ENCODE measurements at places on chromosomes 6 and 20.
A peak's percentile ranks its signal among the peaks of the same experiment; 100 is the strongest.

DNA sequence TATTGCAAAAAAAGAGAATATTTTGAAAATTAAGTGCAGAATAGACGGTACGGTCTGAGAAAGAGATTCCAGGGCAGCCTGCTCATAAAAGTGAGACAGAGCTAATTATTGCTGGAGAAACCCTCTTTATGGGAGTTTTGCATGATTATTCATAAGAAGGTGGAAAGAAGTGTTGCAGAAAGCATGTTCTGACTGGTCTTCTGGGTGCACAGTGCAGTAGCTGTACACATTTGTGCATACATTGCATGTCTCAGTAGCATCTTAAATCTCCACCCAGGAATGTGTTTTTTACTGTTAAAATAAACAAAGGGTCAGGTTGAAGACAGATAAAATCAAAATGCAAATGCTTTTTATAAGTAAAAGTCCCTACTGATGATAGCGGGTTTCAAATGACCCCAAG, 1813.6 kb upstream of the DEFB115 start:
- no peak for DNase-seq

- no peak for DNase-seq
Measured at GRCh38 chr6:111564482-111564945, 41.2 kb downstream of the TRAF3IP2 start.

DNA sequence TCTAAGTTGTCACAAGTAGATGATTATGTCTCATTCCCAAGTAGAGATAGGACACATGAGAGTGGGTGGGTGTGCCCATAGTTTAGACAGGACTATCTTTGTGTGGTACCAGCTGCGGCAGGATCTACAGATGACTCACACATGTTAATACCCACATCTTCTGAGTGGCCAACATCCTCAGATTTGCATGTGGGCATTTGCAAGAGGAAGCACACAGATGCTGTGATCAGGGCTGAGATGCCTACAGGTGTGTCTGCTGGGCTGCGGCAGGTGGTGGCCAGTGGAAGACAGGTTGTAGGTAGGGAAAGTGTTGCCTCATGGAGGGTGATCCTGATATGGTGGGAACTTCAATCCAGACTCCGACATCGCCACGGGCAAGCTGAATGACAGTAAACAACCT, 50.8 kb downstream of the UTRN start:
- DNase-seq, result peak; percentile 15

DNA sequence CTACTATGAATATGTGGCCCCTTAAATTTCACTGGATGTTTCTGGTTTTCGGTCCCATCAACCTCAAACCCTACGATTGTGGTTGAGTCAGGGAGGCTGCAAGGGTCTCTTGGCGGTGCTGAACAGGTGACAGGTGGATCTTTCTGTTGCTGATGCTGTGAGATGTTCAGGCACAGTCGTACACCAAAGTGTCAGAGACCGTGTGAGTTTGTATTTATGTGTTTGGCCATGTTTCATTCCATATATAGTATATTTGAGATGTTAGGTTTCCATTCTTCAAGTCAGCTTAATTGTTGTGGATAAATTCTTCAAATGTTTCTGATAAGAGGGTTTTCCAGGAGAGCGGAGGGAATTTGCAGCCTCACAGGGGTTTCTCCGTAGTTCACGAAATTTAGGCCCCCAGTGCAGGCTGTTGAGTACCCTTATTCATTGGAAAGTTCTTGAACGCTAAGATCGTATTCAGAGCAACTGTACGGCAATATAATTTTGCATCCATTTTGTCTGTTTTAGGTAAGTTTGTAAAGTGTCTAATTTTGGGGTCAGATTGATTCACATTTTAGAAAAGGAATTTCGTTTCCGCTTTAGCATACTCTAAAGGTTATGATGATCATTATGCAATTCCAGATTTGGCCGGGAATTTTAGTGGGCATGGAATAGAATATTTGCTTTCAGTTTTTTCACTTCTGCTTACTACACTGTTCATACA, 1.2 kb downstream of the TAB2 start:
- DNase-seq, result no peak

DNA sequence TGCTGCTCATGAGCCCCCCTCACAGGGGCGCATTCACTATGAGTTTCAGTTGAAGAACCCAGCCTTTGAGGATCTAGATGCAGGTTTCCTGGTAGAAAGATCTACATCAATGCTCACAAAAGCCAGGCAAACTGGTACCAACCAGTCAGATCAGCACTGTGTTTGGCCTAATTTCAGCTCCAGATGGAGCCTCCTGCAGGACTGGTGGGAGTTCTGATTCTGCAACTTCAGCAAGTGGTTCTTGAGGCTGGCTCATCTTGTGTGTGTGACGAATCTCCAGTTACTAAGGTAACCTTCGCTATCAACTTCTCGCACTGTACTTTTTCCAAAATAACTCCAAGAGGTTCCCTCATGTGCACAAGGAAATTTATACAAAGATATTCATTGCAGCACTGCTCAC, 118.8 kb downstream of the ZMYND8 start:
- no peak for DNase-seq

- no peak for DNase-seq
Measured at GRCh38 chr6:17966451-17966850, 21.0 kb downstream of the KIF13A start.

DNA sequence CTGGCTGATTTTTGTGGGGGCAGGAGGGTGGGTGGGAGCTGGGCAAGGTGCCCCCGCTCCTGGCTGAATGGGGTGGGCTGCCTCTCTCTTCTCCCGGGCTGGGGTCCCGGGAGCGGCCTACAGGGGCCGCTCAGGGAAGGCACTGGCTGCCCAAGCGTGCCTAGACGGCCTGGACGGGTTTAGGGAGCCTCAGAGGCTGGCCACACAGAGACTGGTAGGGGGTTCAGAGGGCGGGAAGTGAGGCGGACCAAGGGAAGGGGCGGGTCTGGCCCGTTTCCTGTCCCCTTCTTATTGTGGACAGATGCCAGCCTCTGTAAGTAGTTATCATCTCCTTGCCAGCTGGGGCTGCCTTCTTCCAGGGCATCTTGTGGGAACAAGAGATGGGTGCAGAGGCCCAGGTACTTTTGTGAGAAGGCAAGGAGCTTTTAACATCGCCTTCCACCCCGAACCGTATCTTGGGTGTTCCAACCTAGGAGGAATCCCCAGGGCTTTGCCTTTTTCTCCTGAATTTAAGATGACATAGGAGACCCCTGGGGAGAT, 437 bp downstream of the CD40 start:
- DNase-seq, result no peak

DNA sequence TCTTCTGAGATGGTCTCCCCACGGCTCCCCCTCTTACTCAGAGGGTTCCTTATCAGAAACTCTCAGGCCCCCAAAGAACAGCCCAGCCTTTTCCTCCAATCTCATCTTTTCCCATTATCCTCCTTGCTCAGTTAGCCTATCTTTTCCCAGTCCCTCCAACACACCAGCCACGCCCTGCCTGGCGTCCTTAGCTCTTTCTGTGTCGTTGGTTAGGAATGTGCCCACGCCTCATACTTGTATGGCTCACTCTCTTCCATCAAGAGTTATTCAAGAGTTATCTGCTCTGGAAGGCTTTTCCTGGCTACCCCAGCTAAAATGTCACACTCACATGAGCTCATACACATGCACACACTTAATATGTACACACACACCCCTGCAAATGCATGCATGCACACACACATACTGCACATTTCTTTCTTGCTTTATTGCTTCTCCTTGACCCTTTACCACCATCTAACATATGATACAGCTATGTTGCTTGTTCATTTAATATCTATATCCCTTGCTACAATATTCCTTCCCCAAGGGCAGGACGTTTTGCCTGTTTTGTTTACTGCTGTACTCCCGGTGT, 37.6 kb downstream of the SLC2A10 start:
- peak; percentile 2 for DNase-seq

GRCh38 chr20:54497931-54498718, 22.7 kb downstream of the DOK5 start:
- no peak for DNase-seq

DNA sequence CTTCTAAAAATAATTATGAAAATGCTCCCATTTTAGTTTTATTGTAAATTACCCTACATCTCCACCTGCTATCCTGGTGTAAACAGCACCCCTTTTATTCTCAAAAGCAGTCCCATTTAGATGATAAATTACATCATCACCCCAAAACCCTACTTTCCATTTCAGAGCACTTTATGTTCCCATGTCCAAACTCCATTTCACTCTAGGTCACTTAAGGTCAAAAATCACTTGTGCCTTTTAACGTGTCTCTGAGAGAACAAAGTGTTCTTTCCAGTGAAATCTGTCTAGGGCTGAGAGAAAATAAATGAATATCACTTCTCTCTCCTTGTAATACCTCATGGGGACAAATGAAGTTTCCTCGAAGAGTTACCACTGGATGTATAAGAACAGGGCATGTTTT, 157.3 kb downstream of the INSM1 start:
- no peak for DNase-seq

DNA sequence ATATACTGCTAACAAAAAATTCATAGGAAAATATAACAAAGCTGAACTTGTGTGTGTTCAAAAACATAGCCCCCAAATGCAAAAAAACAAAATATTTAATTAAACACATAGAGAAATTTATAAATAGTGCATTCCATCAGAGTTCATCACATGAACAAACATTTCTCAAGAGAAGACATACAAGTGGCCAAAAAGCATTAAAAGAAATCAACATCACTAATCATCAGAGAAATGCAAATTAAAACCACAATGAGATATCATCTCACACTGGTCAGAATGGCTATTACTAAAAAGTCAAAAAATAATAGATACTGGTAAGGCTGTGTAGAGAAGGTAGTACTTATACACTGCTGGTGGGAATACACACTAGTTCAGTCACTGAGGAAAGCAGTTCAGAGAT, 39.6 kb upstream of the ADGRG6 start:
- no peak for DNase-seq

GRCh38 chr6:21529431-21529830, 64.1 kb upstream of the SOX4 start:
- DNase-seq, result no peak

DNA sequence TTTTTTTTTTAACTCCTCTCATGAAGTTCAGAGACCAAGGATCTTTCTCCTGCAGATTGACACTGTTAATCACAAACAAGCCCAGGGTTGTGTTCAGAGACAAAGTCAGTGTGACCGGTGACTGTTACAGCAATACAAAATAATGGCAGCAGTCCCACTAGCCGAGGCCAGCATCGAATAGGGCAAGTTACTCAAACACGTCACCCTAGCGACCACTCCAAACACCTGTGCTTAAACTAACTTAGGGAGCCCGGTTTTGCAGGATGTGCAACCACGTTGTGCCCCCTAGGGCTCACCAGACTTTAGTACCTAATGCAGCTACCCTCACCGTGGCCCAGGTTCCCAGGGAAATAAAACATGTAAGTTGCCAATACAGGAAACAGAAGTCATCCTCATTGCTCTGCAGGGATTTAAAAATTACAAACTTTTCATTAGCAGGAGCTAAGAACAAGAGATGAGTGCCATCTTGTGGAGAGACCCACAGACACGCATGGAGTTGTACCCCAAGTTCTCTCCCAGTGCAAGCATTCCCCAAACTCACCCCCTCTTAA, 38.1 kb downstream of the FAM50B start:
- no peak for DNase-seq

GRCh38 chr6:150730801-150731457, 131.2 kb downstream of the PLEKHG1 start:
- peak; percentile 18 for DNase-seq

DNA sequence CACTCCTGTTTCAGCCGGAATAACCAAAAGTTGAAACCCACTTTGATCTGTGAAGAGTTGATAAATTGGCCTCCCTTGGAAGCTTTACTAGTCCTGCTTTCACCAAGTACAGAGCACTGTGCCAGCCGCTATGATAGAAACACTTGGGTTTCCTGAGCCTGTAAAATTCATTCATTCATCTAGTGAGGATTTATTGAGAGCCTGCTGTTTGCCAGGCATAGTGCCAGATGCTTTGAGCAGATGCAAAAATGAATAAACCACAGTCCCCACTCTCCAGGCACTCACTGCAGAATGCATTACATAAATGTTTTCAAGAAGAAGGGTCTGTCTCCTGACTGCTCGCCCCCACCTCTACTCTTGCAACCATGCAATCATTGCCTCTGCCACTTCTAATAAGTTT, 25.3 kb upstream of the TMEM217 start:
- DNase-seq, result no peak

DNA sequence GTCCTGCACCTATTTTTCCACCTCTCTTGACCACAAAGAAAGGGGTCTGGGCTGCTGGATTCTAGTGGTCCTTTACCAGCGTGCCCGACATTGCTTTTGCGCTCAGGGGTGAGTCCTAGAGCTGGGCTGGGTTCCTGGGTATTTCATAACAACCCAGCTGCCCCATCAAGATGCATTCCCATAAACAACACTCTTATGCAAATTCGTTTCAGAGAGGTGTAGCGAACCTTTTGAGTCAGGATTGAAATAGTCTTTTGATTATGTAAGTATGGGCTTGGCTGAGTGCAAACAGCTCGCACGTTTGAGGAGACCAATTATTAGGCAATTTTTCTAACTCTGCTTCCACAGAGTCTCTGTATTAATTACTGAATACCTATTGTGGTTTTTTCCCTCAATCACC, 13.7 kb downstream of the ACOT13 start:
- DNase-seq, result no peak

- DNase-seq, result no peak
Measured at GRCh38 chr6:32252331-32253009, 28.6 kb upstream of the NOTCH4 start.

GRCh38 chr6:2102966-2103365, 142.4 kb downstream of the GMDS start:
- no peak for DNase-seq

DNA sequence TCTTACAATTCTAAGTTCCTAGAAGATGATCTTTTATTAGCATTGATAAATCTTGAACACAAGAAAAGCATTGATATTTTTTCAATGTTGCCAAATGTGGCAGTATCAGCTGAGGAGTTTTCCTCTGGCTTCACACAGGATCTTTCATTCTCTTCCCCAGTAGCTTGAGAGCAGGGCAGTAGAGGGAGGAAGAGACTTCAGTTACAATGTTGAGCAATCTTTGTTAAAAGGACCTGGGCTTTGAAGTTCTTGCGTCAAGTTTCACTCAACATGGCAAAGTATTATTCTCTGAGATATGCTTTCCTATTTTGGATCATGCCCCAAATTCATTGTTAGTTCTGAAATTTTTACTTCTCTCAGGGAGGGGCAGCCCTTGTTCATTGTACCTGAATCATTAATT, 238.0 kb downstream of the COL12A1 start:
- DNase-seq, result no peak

DNA sequence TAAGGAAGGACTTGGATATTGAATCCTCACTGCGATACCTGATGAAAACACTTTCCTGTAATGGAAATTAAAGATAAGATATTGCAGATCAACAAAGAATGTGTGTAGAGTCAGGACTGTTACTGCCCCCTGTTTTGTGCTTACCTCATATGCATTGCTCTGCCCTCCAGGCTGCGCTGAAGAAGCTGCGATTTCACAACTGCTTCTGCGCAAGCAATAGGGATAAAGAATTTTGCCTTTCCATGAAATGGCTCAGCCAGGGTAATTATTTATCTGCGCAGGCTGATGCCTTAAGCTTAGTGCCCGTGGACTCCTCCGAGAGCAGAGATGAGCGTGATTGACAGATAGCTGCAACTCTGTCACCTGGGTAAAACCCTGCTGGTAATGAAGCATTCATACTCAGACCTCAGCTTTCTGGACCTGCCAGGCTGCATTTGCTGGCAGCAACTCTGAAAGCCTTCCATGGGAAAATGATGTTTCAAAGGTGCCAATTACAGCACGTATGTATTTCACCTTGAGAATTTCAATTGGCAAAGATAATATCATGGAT, 370.6 kb downstream of the SAMD5 start:
- DNase-seq, result no peak

GRCh38 chr6:86934365-86934764, 3.0 kb upstream of the HTR1E start:
- DNase-seq, result no peak

GRCh38 chr6:43668151-43669028, 19.2 kb downstream of the MRPS18A start:
- DNase-seq, result peak; percentile 37
